Activated T-helper 1 cell treated with Interleukin-2 at 50 U/mL for 16 hours (primary cell): ENCODE measurements at places on chromosomes 5 and 9.
A peak's percentile ranks its signal among the peaks of the same experiment; 100 is the strongest.

- no peak for DNase-seq
Measured at GRCh38 chr5:133390416-133391353, 221.7 kb downstream of the FSTL4 start.

DNA sequence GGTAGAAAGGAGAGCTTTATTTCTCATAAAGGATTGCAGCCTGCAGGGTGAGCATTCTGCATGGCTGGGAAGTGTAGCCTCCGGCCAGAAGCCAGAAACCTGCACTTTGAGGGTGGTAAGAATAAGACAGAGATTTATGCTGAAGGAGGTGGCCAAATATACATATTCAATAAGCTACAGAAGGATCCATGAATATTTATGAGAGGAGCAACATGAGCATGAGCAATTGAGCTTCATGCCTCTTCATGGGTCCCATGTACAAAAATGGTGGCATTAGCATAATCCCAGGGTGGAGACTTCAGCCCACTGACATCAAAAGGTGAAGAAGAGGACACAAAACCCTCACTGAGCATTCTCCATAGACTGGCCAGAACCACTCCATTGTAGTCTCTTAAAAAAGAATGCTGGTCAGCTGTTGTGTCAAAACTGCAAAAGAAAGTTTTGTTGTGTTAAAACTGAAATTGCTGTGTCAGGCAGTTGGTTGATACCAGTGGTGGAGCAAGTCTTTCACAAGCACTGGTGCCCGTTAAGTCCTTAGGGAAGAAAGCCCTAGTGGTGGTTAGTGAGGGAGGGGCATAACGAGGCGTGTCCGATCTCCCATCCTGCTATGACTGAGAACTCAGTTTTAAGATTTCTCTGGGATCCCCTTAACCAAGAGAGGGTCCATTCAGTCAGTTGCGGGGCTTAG is 160.8 kb upstream of the MAP1B start:
- no peak for DNase-seq

GRCh38 chr9:122562134-122562760 is 9.3 kb downstream of the OR1N2 start:
- DNase-seq, result no peak

GRCh38 chr9:133881671-133882381 is 110.3 kb downstream of the VAV2 start:
- no peak for DNase-seq

- no peak for DNase-seq
Measured at GRCh38 chr9:12705738-12706391, 12.7 kb downstream of the TYRP1 start.

GRCh38 chr5:80656425-80656824 is 1.6 kb upstream of the DHFR start:
- DNase-seq, result no peak

DNA sequence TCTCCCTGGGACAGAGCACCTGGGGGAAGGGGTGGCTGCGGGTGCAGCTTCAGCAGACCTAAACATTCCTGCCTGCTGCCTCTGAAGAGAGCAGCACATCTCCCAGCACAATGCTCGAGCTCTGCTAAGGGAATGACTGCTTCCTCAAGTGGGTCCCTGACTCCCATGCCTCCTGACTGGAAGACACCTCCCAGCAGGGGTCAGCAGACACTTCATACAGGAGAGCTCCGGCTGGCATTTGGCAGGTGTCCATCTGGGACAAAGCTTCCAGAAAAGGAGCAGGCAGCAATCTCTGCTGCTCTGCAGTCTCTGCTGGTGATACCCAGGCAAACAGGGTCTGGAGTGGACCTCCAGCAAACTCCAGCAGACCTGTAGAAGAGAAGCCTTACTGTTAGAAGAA is 77.2 kb downstream of the SLCO6A1 start:
- no peak for DNase-seq

GRCh38 chr9:121690316-121690715 is 38.9 kb downstream of the DAB2IP start:
- no peak for DNase-seq

DNA sequence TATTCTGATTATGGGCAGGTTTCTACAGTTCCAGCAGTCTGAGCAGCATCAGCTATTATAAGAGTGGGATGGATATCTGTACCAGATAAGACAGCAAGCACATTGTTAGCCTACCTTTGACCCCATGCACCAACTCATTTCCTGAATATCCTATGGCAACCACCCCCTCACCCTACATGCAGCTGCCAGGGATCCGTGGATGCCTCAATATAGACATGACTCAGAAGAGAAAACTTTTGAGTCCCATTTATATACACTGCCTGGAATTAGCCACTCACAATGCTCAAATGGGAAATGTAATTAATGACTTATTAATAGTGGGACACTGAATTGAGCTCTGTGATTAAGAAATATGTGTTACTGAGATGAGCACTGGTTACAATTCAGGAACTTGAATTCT is 124.4 kb downstream of the SSBP2 start:
- DNase-seq, result no peak

DNA sequence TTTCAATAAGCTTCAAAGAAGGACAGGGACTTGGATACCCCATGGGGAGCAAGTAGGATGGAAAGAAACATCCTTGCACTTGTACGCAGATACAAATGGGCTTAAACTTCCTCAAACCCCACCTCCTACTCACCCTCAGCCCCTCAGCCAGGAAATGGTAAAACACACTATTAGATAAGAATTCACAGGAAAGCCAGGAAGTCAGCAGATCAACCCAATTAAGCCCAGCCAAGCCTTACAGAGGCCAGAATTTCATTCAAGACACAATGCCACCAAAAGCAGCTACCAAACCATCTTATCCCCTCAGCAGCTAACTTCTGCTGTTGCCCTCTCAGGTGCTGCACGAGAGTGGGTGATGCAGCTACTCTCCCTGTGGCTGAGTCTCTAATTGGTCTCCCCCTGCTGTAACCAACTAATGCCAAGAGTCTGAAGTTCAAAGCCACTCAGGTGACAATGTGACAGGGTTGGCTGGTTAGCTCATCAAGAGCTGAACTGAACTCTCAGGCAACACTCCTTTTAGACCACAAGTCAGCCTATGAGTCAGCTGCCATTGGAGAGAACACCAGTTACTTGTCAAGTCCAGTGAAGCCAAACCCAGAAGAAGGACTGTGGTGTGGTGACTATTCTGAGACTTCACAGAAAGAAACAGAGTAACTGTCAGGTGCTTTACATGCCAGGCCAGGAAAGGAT is 201.9 kb downstream of the ZNF608 start:
- DNase-seq, result no peak

GRCh38 chr5:180816608-180817534 is 14.3 kb upstream of the MGAT1 start:
- no peak for DNase-seq

DNA sequence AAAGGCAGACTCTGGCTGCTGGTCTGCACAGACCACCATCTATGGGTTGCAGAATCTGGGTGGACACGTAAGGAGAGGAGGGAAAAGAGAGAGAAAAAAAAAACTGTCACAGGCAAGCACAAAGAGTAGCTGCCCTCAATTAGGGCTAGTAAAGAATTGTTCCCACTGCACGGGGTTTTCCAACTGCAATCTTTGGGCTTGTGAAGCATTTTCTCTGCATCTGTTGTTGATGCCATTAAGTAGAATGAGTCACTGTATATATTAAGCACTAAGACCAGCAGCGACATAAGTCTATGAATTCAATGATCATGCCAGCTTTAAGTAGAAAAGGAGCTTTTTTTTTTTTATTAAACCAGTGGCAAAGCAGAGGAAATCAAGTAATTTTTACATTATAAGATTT is 40.2 kb downstream of the MED10 start:
- no peak for DNase-seq

GRCh38 chr9:100222674-100223073 is 123.6 kb downstream of the INVS start:
- DNase-seq, result no peak

- peak; percentile 49 for DNase-seq
Measured at GRCh38 chr5:149381986-149382338, 2.9 kb upstream of the IL17B start.

DNA sequence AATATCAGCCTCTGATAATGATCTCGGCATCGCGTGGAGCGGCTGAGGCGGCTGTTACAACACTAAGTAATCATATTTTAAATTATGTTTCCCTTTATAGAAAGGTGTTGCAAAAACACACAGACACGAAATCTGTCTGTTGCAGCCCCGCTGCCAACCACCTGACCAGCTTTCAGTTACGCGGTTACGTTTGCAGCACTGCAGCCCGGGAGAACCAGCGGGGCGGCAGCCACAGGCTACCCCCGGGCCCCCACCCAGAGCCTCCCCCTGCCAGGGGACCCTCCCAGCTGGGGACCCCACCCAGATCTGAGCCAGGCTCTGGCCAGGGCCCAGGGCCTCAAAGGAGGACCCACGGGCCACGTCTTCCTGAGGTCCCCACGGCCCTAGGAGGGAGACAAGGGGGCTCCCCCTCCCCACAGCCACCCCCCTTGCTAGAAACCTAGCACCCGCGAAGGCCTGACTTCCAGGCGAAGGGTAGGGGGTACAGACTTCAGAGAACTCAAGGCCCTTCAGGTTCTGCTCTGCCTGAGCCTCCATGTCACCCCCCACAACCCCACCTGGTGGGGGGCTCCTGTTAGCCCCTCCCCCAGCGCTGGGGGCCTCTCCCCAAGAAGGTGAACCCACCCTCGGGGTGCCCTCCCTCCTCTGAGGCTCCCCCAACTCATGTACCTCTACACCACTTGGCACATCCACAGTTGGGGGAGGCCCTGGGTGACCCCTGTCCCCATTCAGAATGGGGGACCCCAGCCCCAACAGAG is 6.0 kb downstream of the NACC2 start:
- DNase-seq, result no peak

- DNase-seq, result no peak
Measured at GRCh38 chr9:68585034-68585761, 44.5 kb upstream of the TMEM252 start.

DNA sequence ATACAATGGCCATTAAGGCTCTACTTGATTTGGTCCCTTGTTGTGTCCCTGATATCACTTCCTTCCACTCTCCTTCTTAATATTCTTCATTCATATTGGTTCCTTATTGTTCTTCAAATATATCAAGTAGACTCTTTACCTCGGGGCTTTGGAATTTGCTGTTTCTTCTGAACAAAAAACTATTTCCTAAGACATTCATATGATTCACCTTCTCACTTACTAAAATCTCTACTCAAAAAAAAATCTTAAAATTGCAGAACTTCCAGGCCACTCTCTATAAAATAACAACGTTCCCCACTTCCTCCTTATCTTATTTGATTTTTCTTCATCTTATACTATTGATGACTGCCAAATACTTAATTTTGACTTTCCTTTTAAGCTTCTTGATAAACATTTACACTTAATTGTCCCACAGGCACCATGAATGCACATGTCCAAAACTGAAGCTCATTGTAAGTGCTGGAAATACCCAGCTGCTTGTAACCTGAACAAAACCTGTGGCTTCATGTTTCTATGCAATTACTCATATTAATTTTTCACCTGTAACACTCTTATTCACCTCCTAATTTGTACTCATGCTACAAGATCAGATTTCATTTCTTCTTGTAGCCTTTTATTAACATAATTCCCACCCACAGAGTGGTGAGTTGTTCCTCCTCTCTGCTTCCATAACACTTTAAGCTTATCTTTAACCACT is 58.4 kb upstream of the NUDT12 start:
- DNase-seq, result no peak

GRCh38 chr9:8732367-8733075 is 932.9 kb upstream of the DMAC1 start:
- no peak for DNase-seq

DNA sequence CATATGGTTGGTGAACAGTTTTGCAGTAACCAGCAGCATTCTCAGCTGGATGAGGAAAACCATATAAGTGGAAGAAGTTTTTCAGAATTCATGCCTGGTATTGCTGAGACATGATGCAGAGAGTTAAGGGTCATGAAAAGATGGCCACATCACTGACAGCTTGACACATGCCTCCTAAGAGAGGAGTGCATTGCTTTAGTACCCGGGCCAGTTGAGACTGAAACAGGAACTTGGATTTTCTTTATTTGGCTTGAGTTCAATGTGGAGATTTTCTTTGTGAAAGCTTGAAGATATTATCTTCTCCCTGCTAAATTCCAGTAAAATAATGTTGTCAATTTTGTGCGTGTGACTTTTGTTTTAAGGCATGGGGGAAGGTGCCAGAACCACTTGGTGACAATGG is 35.8 kb downstream of the HACD4 start:
- no peak for DNase-seq

- no peak for DNase-seq
Measured at GRCh38 chr9:81108391-81108790, 581.0 kb downstream of the TLE1 start.

GRCh38 chr5:41067714-41068568 is 3.2 kb downstream of the MROH2B start:
- no peak for DNase-seq

DNA sequence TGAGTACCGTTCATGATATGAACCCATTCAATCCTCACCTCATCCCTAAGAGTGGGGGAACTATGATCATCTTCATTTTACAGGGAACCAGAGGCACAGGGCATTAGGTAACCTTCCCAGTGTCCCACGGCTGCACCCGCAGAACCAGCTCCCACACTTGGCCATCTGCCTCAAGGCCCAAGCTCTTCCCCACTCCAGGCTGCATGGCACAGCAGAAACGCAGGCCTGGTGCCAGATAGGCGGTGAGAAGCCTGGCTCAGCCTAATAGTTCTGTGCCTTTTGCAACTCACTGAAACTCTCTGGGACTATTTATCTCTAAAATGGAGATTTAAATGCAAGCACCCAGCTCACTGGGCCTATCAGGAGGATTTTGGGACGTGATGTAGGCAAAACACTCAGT is 90.8 kb upstream of the ZNF618 start:
- DNase-seq, result no peak

DNA sequence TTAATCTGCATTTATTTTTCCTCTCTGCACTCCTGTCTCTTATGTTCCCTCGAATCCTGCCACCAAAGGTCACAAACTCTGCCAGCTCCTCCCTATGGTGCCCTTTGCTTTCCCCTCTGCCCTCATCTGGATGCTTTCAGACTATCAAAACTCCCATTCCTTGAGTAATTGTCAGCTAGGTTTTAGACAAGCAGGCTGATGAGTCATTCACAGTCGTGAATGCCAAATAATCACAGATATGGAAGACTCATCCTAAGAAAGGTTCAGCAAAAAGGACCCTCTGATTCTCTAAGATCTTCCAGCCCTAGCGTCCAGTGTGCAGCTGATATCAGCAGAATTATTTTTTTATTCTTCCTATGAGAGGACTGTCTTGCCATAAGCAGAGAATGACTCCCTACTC is 104.5 kb upstream of the NUDT12 start:
- DNase-seq, result no peak

DNA sequence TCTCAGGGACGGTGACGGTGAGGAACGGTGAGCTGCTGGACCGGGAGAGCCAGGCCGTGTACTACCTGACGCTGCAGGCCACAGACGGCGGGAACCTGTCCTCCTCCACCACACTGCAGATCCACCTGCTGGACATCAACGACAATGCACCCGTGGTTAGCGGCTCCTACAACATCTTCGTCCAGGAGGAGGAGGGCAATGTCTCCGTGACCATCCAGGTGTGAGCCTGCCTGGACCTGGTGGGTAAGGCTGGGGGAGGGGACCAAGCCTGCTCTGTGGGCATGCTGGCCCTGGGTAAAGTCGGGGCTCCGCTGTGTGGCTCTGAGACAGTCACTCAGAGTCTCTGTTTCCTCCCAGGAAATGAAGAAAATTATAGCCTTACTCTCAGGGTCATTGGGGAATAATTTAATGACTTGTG is 29.3 kb downstream of the CDHR2 start:
- DNase-seq, result peak; percentile 19

- no peak for DNase-seq
Measured at GRCh38 chr9:135550344-135550918, 4.5 kb downstream of the OBP2A start.

- DNase-seq, result no peak
Measured at GRCh38 chr9:136886610-136887597, 588 bp downstream of the TRAF2 start.

- DNase-seq, result no peak
Measured at GRCh38 chr5:115766608-115767007, 49.9 kb downstream of the CDO1 start.
